ENCODE measurements at places on chromosomes 16 and 17.

GRCh38 chr17:28733346-28733745 is 4.8 kb downstream of the NEK8 start:
- DNase-seq = no peak

DNA sequence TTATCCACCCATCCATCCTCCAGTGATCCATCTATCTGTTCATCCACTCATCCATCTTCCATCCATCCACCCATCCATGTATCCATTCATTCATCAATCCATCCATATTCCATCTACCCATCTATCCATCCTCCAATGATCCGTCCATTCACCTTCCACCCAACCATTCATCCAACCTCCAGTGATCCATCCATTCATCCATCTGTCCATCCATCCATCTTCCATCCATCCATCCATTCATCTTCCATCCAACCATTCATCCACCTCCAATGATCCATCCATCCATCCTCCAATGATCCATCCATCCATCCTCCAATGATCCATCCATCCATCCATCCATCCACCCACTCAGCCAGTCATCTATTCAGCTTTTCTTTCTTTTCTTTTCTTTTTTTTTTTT is 156.5 kb upstream of the WSCD1 start:
- no peak for DNase-seq

DNA sequence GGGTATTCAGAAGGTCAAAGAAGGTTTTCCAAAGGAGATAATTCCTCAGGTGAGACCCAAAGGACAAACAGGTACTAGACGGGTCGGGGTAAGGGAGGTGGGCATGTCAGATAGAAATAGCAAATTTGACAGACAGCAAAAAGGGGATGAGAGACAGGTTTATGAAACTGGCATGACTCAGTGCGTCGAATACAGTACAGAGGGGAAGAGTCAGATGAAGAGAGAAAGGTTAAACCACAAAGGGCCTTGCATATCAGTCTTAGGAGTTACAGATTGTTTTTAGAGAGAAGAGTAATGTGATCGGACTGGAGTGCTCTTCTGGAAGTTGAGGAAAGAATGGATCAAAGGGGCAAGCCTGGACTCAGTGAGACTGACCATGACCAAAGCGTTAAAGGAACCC is 88.4 kb downstream of the ZZEF1 start:
- no peak for DNase-seq

- DNase-seq = no peak
Measured at GRCh38 chr16:24139282-24139681, 116.9 kb upstream of the CACNG3 start.

GRCh38 chr16:5314377-5314776 is 216.8 kb upstream of the EEF2KMT start:
- DNase-seq = no peak

GRCh38 chr17:10773391-10773790 is 30.5 kb downstream of the TMEM238L start:
- DNase-seq = no peak

GRCh38 chr16:59274141-59274540 is 540.0 kb upstream of the GOT2 start:
- DNase-seq = no peak

GRCh38 chr16:50679266-50679665 is 1.8 kb downstream of the SNX20 start:
- DNase-seq = no peak

- DNase-seq = no peak
Measured at GRCh38 chr16:73018821-73019456, 29.0 kb downstream of the ZFHX3 start.

- no peak for DNase-seq
Measured at GRCh38 chr16:75624921-75625334, 1.8 kb upstream of the ADAT1 start.

DNA sequence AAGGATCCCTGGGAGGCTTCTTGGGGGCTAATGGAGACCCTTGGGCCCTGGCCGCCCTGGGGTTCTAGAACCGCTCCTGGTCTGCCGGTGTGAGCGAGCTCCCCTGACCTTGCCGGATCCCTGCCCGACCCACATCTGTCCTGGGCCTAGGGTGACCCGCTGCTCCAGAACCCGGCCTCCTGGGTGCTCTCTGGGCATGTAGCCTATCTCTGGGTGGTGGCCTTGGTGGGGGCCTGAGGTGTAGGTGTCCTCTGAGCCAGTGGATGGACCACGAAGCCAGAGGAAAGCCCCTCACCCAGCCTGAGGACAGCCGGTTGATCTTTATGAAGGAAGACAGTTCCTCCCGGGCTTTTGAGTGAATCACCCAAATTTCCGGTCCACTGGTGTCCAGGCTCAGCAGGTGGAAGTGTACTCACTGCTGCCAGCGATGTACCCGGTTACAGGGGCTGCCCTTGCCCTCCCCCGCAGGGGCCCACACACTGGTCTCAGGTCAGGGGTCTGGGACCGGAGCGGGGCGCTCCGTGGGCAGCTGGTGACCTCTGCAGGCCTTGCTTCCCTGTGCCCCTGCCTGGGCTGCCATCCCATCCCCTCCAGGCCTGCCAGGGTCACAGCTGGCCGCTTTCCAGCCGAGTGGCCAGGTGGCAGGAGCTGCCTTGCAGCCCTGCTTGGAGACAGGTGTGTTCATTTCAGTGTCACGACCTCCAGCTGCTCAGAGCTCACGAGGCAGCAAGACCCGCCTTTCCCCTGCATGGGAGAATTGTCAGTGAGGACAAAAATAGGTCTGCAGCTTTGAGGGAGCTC is 10.5 kb upstream of the GSE1 start:
- DNase-seq = peak; percentile 61

DNA sequence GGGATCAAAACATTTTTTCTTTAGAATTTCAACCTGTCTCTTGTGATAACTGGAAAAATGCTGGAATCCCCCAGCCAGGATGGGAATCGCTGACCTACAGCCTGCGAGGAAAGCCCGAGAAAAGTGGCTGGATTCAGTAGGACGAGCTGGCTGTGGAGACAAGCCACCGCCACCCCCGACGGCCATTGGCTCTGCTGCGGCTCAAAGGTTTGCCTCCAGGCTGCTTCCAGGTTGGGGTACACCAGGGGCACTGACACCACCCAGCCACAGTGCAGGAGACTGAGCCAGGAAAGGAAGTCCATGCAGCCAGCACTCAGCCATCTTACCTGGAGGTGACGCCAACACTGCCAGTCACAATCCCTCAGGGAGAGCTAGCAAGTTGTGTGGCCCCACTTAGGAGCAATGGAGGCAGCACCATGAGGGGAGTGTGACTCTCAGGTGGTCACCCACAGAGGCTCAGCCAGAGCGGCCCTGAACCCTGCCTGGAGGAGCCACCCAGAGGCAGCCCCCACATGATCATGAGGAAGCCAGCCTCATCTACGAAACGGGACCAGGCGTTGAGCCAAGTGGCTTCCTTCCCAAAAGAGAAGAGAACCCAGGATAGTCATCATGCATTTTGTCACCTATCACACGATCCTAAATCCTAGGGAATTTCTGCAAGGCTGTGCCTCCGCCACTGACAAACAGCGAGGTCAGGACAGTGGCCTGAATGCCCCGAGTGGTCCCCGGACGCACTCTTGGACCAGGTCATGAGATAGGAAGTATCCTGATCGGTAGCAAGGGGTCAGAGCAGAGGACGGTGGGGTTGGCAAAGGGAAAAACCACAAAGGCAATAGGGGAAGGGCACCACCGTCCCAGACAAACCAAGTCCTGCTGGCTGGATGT is 84.8 kb downstream of the RBFOX3 start:
- no peak for DNase-seq

DNA sequence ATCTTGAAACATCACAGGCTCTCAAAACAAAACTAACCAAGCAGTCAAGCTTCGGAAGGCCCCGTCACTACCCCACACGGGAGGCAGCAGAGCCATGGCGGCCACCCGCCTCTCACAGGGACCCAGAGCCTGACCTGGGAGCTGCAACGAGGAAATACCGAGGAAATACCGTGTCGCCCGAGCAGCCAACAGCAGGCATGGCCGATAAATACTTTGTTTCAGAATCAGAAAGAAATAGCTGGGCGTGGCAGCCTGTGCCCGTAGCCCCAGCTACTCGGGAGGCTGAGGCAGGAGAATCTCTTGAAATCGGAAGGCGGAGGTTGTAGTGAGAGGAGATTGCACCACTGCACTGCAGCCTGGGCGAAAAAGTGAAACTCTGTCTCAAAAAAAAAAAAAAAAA is 6.9 kb downstream of the LMF1 start:
- DNase-seq = no peak

DNA sequence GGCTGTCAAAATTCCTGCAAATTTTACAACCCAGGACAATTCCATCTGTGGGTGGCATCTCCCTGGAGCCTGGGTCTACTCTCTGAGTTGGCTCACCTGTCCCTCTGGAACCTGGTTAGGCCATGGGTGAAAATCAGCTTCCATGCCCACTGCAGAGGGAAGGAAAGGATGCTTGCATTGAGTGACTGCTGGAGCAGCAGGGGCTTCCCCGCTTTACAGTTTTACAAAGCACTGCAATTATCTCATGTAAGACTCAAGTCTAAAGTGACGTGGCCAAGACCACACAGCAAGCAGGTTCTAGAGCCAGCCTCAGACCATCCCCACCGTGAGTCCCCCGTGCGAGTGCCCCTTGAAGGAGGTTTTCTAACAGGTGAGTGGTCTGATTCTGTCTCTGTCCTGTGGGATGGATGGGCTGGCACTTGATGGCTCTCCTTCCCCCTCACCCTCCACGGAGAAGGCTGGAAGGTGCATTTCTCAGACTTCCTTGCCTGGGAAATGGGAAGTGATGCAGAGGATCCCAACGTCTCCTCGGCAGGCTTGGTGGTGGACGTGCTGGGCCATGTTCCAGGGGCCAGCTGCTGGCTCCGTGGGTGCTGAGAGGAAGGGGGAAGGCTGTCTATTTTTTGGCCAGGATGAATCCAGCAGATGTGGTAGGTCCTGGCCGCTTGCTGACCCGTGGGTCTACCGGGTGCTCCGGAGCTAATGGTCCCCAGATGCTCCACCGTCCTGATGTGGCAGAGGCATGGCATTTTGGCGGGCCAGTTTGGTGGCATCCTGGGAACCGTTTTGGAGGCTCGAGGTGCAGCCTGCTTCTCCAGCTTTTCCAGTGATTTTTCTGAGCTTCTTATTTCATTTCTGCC is 26.3 kb upstream of the CBX4 start:
- no peak for DNase-seq

DNA sequence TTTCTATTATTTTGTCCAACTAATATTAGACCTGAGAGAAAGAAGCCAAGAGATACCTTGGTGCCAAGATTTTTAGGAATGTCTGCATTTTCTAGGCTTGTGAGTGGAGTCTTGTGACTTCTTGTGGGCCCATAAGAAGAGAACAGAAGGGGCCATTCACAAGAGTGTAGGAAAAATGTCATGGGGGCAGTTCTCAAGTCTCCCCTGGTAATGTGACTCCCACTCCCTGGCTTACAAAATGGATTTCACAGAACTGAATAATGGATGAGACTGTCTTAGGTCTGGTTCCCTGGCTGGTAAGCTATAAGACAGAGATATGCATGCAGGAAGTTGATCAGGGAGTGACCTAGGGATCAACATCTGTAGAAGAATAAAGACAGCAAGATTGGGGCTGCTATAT is 181.3 kb downstream of the CBLN1 start:
- no peak for DNase-seq
